Cardiac ventricle fibroblast (primary cell): ENCODE measurements at places on chromosomes 4 and X. TPM values are rescaled to one million over a fixed set of nuclear protein-coding genes. Genes with fewer than 3 reads are reported as not detected.

Gene ZMAT1
- total RNA-seq = 0.12 TPM in 1 of 2 replicates, not detected in the other

Gene TMEM255A
- not detected in 2 replicates for total RNA-seq

Gene BMP3
- total RNA-seq = not detected in 2 replicates

Gene P2RY8
- not detected in 2 replicates for total RNA-seq

Gene BEX2
- not detected in 2 replicates for total RNA-seq

Gene CRMP1
- total RNA-seq = 0.06 TPM in 1 of 2 replicates, not detected in the other

Gene VCX3A
- not detected in 2 replicates for total RNA-seq
